ENCODE measurements at places on chromosomes 5 and 9.

DNA sequence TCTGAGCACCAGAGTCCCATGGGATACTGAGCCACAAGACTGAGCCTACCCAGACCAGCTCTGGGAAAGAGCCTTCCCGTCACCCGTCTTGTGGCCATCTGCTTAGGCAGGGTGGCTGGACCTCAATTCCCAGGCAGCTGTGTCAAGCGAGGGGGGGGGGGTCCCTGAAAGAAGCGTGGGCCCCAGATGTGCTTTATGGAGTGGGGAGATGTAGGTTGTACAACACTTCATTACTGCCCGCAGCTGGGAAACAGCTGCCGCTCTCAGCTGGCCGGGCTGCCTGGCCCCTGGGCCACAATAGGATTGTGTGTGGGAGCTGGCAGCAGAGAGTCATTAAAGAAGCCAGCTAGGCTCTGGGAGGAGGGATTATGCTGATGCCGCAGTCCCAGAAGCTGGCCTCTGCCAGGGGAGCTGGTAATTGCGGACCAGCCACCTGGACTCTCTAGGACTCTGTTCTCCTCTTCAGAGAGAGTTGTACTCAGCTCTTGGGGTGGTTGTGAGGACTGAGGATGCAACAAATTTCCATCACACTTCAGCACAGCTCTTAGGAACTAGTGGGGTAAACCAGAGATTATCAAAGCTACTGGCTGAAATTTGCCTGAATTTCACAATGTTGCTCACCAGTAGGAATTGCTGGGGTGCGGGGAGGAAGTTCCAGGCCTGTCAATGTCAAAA lies 145.4 kb downstream of the GADD45G start:
- H3K27ac ChIP-seq: no peak overlapping the region
- no peaks in the 10 kb centered on the region for H3K27me3 ChIP-seq
- no peaks in the 10 kb centered on the region for H3K36me3 ChIP-seq
- H3K4me1 ChIP-seq: no peaks in the 10 kb centered on the region
- no peak overlapping the region for H3K4me3 ChIP-seq

- H3K4me1 ChIP-seq: no peaks in the 10 kb centered on the region
- no peak overlapping the region for H3K4me3 ChIP-seq
- no peaks in the 10 kb centered on the region for H3K27me3 ChIP-seq
- DNase-seq: no peak
- no peak overlapping the region for H3K27ac ChIP-seq
Observed at GRCh38 chr5:59445741-59446140, 447.8 kb downstream of the PDE4D start.

GRCh38 chr9:135303280-135303647 lies 176.3 kb upstream of the PPP1R26 start:
- no peaks in the 10 kb centered on the region for H3K27me3 ChIP-seq
- no peak overlapping the region for H3K27ac ChIP-seq
- no peak for DNase-seq
- H3K4me1 ChIP-seq: no peaks in the 10 kb centered on the region
- H3K36me3 ChIP-seq: no peaks in the 10 kb centered on the region

DNA sequence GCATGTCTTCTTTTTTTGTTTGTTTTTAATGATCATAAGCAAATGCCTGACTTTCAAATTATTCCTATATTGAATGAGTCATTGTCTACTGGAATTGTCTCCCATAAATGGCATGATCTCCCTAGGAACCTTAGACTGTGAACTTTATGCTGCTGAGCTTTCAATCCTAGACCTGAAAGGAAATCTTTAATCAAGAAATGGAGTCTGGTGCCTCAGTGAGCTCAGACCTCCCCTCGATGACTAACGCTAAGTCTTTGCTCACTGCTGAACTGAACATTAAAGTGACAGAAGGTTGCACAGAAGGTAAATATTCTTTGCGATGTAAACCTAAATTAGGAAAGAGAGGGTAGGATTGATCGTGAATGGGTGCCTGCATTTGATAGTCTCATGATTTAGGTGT lies 745.2 kb upstream of the WWC1 start:
- H3K27ac ChIP-seq: no peak overlapping the region
- DNase-seq: no peak
- H3K4me1 ChIP-seq: no peaks in the 10 kb centered on the region
- H3K4me3 ChIP-seq: no peak overlapping the region

GRCh38 chr9:25310961-25311360 lies 367.3 kb downstream of the TUSC1 start:
- no peak for DNase-seq
- no peaks in the 10 kb centered on the region for H3K27me3 ChIP-seq
- H3K4me3 ChIP-seq: no peak overlapping the region
- H3K4me1 ChIP-seq: no peaks in the 10 kb centered on the region
- no peaks in the 10 kb centered on the region for H3K36me3 ChIP-seq
- no peak overlapping the region for H3K27ac ChIP-seq

DNA sequence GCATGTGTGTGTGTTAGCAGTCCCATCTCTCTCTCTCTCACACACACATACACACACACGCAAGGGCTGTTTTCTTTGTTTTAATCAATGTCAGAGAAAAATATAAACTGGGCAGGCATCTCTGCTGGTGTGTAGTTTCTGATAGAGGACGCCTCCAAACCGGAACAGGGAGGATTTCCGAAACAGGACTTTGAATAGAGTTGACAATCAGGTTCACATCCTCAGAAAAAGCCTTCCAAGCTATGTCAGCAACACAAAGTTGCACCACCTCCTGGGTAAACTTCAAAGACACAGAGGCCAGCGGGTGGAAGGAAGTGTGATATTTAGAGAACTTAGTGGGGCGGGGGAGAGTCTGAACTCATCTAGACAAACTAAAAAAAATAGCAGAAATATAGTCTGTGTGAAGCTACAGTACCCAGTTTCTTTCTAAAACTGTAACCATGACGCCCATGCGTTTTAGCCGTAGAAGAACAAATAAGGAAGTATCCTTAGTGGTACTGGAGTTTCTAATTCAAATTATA lies 1.2 kb downstream of the ST8SIA4 start:
- peak overlapping the region; percentile 78 for H3K27ac ChIP-seq
- DNase-seq: peak; percentile 64
- peak overlapping the region; percentile 47 for H3K4me3 ChIP-seq
- H3K27me3 ChIP-seq: no peaks in the 10 kb centered on the region
- no peaks in the 10 kb centered on the region for H3K36me3 ChIP-seq

DNA sequence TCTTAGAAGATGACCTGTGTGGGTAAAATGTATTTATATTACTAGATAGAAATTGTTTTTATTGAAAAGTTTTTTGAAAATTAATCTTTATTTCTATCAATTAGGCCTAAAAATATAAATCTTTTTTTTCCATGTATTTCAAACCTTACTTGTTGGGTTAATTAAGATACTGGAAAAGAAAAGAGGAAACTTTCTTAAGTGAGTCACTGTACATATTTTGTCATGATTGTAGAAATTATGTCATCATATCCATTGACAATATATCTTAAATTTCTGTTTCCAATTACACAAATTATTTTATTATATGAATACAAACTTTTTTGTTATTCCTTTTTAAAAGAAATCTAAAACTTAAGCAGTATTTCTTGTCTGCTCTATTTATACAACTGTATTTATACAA lies 53.1 kb downstream of the RETREG1 start:
- peaks cover 18% of the 10 kb centered on the region for H3K4me1 ChIP-seq
- DNase-seq: no peak
- H3K27ac ChIP-seq: peak overlapping the region; percentile 43
- H3K36me3 ChIP-seq: no peaks in the 10 kb centered on the region
- no peaks in the 10 kb centered on the region for H3K27me3 ChIP-seq
- no peak overlapping the region for H3K4me3 ChIP-seq

DNA sequence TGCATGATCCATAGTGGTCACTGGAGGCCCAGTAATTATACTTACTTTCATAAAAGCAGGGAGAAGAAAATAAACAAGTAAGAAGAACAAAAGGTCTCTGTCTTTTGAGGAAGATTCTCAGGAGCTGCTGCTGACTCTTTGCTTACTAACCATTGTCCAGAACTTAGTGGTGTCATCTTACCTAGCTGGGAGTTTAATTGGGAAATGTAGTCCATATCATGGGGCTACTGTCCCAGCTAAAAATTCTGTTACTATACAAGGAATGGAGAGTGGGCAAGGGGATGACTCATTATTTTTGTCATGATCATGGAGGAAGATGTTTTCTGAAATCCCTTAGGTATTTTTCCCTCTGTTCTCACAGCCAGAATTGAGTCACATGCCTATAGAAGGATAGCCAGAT lies 639.3 kb downstream of the MTRR start:
- H3K4me1 ChIP-seq: no peaks in the 10 kb centered on the region
- H3K27me3 ChIP-seq: no peaks in the 10 kb centered on the region
- no peak for DNase-seq
- no peak overlapping the region for H3K4me3 ChIP-seq
- H3K36me3 ChIP-seq: no peaks in the 10 kb centered on the region
- H3K27ac ChIP-seq: no peak overlapping the region

- H3K4me1 ChIP-seq: no peaks in the 10 kb centered on the region
- H3K36me3 ChIP-seq: no peaks in the 10 kb centered on the region
- no peak overlapping the region for H3K4me3 ChIP-seq
- H3K27ac ChIP-seq: no peak overlapping the region
Observed at GRCh38 chr5:41532485-41532884, 22.1 kb upstream of the PLCXD3 start.

All from right atrium auricular region (tissue), 2 donors.